ENCODE measurements at places on chromosomes 5 and 9.

DNA sequence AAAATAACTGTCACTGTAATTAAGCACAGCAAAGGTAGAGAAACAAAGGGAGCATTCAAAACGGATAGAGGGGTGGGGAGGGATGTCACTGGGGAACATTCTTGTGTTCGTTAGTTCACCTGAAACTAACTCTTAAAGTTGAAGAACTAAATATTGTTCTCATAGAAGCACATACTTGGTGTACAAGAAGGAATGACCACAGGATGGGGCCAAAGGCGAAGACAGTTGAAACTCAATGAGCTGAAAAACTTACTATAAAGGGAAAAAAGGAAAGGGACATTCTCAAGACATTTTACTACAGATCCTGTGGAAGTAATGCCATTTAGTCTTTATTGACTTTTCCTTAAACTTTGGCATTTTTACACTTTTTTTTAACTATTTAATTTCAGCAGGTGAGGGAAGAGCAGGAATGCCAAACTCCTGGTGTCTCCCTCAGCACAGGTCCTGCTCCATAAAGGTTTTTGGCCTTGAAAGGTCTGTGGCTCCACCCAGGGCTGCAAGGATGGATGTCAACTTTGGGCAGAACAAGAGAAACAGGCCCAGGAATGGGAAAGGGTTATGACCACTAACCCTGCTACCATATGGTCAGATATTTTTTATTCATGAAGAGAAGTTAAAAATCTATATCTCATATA, 197.6 kb upstream of the RASA1 start:
- peak; percentile 38 for DNase-seq

DNA sequence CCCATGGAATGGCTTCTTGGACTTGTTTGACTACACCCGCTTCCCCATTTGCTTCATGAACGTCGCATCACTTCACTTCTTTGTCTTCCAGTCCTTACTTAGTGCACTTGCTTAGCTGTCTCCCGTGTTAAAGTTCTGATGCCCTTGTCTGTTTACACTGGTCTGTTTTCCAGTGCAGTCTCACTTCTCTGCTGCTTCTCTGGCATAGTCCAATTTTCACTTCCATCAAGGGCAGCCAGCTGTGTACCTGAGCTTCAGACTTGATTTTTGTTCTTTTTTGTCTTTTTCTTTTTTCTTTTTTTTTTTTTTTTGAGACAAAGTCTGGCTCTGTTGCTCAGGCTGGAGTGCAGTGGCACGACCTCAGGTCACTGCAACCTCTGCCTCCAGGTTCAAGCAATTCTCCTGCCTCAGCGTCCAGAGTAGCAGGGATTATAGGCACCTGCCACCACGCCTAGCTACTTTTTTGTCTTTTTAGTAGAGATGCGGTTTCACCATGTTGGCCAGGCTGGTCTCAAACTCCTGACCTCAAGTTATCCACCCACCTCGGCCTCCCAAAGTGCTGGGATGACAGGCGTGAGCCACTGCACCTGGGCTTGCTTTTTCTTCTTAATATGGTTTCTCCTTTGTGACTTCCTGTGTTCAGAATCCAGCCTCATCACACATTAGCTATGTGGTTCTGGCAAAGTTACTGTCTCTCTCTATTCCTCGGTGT, 75.4 kb downstream of the LRRC70 start:
- DNase-seq = no peak

GRCh38 chr9:74330487-74331214, 166.5 kb upstream of the RORB start:
- no peak for DNase-seq

- no peak for DNase-seq
Observed at GRCh38 chr5:127849408-127849807, 146.2 kb downstream of the CCDC192 start.

GRCh38 chr5:54384356-54384933, 71.1 kb upstream of the HSPB3 start:
- DNase-seq = no peak

GRCh38 chr9:87562062-87562461, 64.4 kb downstream of the DAPK1 start:
- no peak for DNase-seq
